DMS79 treated with DMSO at 0.1 percent for 48 hours (cell line): ENCODE measurements at places on chromosomes 4 and X.

GRCh38 chr4:140103676-140104075 is 50.3 kb downstream of the MAML3 start:
- no peak for DNase-seq

DNA sequence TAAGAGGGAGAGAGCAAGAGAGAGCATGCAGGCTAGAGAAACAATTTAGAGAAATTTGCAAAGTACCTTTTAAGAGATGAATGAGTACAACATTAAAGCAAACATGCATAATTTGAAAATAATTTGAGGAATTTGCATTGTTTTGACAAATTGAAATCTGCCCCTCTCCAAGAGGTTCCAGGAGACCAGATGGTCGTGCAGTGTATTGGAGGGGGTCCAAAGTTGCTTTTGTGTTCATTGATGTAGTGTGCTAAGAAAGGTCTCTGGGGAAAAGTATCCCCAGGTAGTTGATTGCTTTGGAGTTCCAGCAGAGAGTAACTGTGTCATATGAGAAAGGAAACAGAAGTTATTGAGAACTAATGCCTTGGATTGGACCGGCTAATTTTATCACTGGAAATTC is 635.0 kb upstream of the TENM3 start:
- DNase-seq = peak; percentile 77

DNA sequence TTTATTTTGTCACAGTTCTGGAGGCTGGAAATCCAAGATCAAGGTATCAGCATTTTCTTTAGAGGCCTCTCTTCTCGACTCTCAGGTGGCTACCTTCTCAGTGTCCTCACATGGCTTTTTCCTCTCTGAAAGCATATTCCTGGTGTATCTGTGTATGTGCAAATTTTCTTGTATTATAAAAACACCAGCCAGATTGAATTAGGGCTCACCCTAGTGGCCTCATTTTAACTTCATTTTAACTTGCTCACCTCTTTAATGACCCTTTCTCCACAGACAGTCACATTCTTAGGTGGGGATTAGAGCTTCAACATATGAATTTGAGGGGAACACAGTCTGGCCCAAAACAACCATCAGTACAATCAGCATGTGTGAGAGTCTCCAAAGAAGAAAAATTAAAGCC is 542.4 kb upstream of the FAM241A start:
- no peak for DNase-seq

GRCh38 chr4:13541720-13542576 is 2.4 kb downstream of the NKX3-2 start:
- no peak for DNase-seq

DNA sequence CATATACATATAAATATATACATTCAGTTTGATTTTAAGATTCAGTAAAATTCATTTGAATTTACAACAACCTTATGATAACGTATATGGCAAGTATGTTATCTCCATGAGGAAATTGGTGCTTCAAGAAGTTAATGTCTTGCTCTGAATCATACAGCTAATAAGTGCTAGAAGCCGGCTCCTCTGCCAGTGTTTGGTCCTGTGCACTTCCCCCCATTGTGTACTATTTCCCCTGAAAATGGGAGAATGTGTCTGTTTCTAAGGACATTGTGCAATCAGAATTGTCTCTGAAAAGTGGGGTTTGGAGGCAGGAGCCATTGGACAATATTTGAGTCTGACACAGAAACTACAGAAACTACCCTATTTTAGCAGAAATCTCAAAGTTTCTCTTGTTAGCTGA is 135.9 kb downstream of the CPE start:
- no peak for DNase-seq

- DNase-seq = no peak
Measured at GRCh38 chrX:1853916-1854315, 239.1 kb downstream of the ASMT start.

DNA sequence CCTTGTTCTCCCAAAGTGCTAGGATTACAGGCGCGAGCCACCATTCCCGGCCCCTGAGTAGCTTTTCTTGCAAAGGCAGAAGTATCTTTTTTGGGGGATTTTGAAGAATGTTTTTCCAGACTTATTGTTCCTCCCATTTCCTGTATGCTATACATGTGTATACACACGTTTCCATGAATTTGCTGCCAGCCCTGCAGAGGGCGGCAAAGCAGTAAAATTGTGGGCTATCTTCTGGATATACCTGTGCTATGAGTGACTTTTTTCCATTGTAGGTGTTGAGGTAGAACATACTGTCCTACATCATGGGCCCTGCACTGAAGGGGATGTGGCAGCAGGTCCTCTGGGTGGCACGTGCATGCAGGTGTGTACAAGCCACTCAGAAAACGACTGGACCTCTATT is 16.9 kb upstream of the MED28 start:
- no peak for DNase-seq

- no peak for DNase-seq
Measured at GRCh38 chr4:117063961-117064696, 21.2 kb downstream of the TRAM1L1 start.

DNA sequence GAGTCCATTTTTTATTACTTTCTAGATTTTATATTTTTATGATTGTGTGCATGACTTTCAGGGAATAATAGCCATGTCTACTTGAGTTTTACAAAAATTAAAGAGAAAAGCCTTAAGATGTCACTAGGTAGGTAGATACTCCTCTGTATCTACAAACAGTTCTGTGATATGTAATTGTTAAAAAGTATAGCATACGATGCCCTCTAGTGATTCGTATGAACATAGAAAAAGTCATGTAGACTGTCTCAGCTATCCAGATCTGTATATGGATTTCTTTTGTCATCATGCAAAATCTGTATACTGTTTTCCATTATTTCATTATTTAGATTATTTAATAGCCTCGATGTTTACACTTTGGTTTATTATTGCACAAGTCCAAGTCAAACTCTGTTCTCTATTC is 856.6 kb downstream of the CENPC start:
- DNase-seq = no peak

GRCh38 chrX:7139202-7140081 is 8.1 kb upstream of the STS start:
- no peak for DNase-seq

DNA sequence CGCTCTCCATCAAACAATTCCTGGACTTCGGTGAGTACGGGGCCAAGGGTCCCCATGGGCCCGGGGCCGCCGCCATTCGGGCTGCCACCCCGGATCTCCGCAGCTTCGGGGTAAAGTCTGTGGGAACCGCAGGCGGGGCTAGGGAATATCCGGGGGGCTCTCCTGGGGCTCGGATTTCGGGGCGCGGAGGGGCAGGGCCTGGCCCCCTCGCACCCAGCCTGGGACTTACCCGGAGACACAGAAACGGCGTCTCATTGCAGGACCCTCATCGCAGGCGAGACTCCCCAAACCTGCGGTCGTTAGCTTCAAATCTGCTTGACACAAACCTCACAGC is 413 bp downstream of the PDK3 start:
- DNase-seq = no peak

DNA sequence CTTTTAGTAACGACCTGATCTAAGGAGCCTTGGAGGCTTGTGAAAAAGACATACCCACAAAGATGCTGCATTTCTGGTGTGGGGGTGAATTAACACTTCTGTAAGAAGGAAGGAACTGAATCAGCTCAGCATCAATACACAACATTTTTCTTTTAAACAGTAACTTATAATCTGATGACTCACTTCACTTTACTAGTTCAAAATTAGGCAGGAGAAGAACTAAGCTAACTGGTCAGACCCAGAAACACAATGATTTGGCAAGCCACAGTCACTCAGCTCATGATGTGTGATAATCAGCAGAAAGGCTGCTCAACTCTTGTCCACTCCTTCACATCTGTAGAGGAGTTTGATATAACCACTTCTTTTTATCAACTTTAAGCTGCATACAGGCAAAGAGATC is 4.6 kb downstream of the MMAA start:
- DNase-seq = no peak

DNA sequence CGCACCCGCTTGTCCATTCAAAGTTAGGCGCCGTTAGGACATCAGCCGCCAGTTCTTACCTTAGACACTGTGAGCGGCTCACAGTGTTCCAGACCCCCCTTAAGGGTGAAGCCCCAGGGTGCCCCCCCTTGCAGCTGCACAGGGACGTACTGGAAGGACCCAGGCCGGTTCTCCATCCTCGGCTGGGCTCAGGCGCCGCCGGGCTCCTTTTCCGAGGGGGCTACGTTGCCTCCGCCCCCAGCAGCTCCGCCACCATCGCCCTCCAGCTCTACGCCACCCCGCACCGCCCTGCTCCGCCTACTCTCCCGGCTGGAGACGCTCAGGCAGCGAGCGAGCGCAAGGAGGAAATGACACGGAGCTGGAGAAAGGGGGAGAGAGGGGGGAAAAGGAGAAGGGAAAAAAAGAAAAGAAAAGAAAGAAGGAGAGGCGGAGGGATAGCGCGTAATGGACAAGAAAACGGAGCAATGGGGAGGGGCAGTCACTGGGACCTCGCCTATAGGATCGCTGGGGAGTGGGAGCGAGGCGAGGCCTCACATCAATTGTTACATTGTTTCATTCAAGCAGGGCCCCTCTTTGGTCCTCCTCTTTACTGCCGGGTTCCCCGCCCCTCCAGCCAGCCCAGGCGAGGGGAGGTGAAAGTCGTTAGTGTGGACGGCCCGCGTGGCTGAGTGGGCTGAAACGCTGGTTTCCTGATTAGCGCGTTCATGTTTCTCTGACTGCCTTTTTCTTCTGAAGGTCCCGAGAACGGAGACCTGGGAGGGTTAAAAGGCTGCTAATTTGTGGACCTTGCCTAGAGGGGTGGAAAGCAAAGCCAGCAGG is at the start of gene SHROOM4:
Gene SHROOM4 (minus strand): TSS at position 352 of the 819 bp plus-strand sequence. CDS start 176 bp downstream, at position 176.
- no peak for DNase-seq

DNA sequence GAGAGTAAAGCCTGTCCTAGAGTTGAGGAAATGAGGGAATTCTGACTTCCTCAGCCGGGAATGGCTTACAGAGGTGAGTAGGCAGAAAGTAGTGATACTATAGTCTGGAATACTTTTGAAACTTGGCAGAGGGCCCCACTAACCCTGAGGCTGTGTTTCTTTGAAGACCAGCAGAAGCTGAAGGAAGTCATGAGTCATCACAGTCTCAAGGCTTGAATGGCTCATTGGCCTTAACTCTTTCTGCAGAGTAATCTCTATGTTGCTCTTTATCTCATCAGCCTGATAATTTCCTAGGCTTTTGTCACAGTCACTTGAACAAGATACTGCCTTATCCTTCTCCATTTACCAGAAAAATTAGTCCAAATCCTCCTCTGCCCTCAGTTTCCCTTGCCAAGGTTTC is 80.8 kb downstream of the ANKRD50 start:
- no peak for DNase-seq

GRCh38 chr4:87032884-87033533 is 98.2 kb downstream of the AFF1 start:
- no peak for DNase-seq
